Effector memory CD8-positive, alpha-beta T cell (primary cell): ENCODE measurements at places on chromosomes 7 and 10.

DNA sequence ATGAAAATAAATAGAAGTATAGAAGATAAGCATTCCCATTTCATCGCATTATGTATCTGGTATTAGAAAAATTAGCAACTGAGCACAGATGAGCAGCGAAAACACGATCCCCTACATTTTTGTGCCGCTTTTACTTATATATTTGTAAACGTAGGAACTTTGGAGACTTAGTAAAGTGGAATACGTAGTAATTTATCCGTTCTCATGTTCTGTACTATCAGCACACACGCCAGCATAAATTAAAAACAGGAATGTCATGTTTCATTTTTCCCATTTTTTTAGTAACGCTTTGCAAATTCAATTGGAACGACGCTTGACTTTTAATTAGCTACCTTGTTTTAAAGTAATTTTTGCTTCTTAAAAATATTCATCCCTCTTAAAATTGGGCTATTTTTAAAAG lies 2.4 kb downstream of the ZNRF2 start:
- H3K27me3 ChIP-seq: no peaks in the 10 kb centered on the region
- H3K27ac ChIP-seq: no peak overlapping the region
- peaks cover 62% of the 10 kb centered on the region for H3K4me1 ChIP-seq
- H3K36me3 ChIP-seq: peaks cover 33% of the 10 kb centered on the region
- H3K4me3 ChIP-seq: peak overlapping the region; percentile 93

GRCh38 chr7:151694828-151695580 lies 175.3 kb upstream of the RHEB start:
- H3K4me3 ChIP-seq: no peak overlapping the region
- peaks cover 4% of the 10 kb centered on the region for H3K36me3 ChIP-seq
- DNase-seq: no peak

DNA sequence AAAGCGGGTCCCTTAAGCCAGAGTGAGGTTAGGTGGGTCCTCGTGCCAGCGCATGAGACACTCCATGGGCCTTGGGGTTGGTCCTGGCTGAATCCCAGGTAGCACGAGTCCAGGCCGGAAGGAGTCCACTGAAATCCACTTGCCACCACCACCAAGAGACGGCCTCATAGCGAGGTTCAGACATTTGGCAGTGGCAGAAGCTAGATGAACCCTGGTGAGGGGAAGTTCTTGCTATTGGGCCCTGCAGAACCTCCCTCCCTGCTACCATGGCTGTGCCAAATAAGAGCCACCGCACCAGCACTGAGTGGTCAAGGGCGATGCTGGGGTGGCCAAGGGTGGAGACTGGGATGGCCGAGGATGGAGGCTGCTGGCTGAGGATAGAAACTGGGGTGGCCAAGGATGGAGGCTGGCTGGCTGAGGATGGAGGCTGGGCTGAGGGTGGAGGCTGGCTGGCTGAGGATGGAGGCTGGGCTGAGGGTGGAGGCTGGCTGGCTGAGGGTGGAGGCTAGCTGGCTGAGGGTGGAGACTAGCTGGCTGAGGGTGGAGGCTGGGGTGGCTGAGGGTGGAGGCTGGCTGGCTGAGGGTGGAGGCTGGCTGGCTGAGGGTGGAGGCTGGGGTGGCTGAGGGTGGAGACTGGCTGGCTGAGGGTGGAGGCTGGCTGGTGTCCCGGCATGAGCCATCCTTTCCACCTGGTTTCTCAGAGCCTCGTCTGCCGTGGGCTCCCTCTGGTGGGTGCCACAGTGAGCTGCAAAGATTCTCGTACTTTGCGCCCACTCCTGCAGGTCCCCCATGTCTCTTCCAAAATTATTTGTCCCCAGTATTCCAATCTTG lies 88.2 kb downstream of the ELFN1 start:
- H3K27me3 ChIP-seq: peaks cover 43% of the 10 kb centered on the region
- H3K4me3 ChIP-seq: no peak overlapping the region
- no peak for DNase-seq
- H3K36me3 ChIP-seq: peaks cover 7% of the 10 kb centered on the region
- H3K4me1 ChIP-seq: peaks cover 4% of the 10 kb centered on the region

- peak overlapping the region; percentile 78 for H3K27ac ChIP-seq
- peaks cover 22% of the 10 kb centered on the region for H3K4me1 ChIP-seq
- H3K27me3 ChIP-seq: no peaks in the 10 kb centered on the region
- H3K4me3 ChIP-seq: no peak overlapping the region
Observed at GRCh38 chr10:46090258-46090812, 44.3 kb upstream of the MSMB start.

GRCh38 chr10:131933016-131933695 lies 32.3 kb downstream of the PPP2R2D start:
- DNase-seq: no peak
- H3K27me3 ChIP-seq: no peaks in the 10 kb centered on the region
- peaks cover 45% of the 10 kb centered on the region for H3K4me1 ChIP-seq
- no peak overlapping the region for H3K27ac ChIP-seq
- peaks cover 25% of the 10 kb centered on the region for H3K36me3 ChIP-seq

DNA sequence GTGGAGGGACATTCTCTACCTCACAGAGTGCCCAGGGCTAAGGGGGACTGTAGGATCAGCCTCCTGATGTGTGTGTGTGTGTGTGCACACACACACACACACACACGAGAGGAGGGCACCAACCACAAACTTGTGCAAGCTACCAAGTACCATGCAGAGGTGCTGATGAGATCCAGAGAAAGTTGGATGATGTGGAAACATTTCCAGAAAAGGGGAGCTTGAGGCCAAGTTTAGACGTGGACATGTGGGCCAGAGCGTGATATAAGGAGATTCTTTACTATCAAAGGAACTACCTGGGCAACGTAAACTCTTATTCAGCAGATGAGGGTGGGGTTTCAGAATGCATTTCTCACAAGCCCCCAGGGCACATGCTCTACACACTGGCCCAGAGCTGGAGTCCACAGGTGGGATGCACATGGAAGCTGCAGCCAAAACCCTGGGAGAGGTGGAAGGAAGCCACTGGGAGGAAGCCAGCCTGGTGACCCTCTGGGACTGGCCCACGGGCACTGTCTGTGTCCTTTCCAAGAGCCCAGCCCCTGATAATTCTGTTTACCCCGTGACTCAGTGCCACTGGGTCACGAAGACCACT lies 53.5 kb downstream of the DLG5 start:
- peaks cover 49% of the 10 kb centered on the region for H3K4me1 ChIP-seq
- DNase-seq: no peak
- H3K36me3 ChIP-seq: peaks cover 14% of the 10 kb centered on the region

GRCh38 chr10:8544057-8544380 lies 489.5 kb downstream of the GATA3 start:
- H3K4me1 ChIP-seq: no peaks in the 10 kb centered on the region
- H3K36me3 ChIP-seq: no peaks in the 10 kb centered on the region
- peaks cover 18% of the 10 kb centered on the region for H3K27me3 ChIP-seq
- no peak overlapping the region for H3K4me3 ChIP-seq
- H3K27ac ChIP-seq: no peak overlapping the region
- no peak for DNase-seq

GRCh38 chr10:44035474-44036197 lies 349.3 kb downstream of the CXCL12 start:
- no peak overlapping the region for H3K27ac ChIP-seq
- no peak overlapping the region for H3K4me3 ChIP-seq
- H3K4me1 ChIP-seq: no peaks in the 10 kb centered on the region
- peaks cover 24% of the 10 kb centered on the region for H3K27me3 ChIP-seq
- peaks cover 2% of the 10 kb centered on the region for H3K36me3 ChIP-seq

- no peak for DNase-seq
- H3K36me3 ChIP-seq: no peaks in the 10 kb centered on the region
- H3K4me3 ChIP-seq: peak overlapping the region; percentile 36
Observed at GRCh38 chr7:44102846-44103565, 1.1 kb upstream of the AEBP1 start.
